Mesangial cell (primary cell): ENCODE measurements at places on chromosomes 16 and 17. TPM values are rescaled to one million over a fixed set of nuclear protein-coding genes. Genes with fewer than 3 reads are reported as not detected.

Gene GOSR1
- total RNA-seq: 22.4 and 28.0 TPM in 2 replicates

Gene PARD6A
- 5.5 and 9.0 TPM in 2 replicates for total RNA-seq

Gene CACNA1G
- total RNA-seq: under 0.01 and 0.38 TPM in 2 replicates

Gene ACSM2A
- total RNA-seq: 0.13 TPM in 1 of 2 replicates, not detected in the other

Gene ARSG
- 1.3 and 3.9 TPM in 2 replicates for total RNA-seq
